ENCODE measurements at places on chromosomes 2 and 18.
A peak's percentile ranks its signal among the peaks of the same experiment; 100 is the strongest.

DNA sequence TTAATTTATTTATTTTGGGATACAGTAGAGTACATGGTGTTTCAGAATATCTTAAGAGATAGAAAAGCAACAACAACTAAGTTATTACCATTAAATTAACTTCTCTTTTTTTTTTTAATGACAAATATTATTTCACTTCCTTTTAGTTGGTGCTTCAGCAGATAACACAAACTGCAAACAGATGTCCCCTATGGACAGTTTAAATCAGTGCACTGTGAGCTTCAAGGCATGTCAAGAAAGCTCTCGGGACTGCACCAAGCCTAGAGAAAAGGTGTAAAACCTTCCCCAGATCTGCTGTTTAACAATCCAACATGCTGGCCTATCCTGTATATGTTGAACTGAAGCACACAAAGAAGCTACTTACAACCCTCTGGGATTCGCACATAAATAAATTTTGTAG is 122.7 kb downstream of the TCF4 start:
- DNase-seq: no peak

DNA sequence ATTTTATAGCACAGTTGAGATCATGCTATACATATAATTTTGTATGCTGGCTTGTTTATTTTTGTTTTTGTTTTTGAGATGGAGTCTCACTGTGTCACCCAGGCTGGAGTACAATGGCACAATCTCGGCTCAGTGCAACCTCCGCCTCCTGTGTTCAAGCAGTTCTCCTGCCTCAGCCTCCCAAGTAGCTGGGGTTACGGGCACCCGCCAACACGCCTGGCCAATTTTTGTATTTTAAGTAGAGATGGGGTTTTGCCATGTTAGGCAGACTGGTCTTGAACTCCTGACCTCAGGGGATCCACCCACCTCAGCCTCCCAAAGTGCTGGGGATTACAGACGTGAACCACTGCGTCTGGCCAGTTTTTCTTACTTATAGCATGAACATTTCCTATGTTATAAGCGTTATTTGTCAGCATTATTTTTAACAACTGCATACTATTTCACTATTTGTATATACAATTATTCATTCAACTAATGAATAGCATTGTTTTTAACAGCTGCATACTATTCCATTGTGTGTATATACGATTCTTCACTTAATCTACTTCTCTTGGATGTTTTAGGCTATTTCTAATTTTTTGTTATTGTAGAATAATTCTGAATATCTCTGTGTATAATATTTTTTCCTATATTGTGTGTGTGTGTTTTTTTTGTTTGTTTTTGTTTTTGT is 3.5 kb downstream of the EHD3 start:
- DNase-seq: no peak

GRCh38 chr2:109256921-109257320 is 127.9 kb downstream of the SH3RF3 start:
- no peak for DNase-seq

DNA sequence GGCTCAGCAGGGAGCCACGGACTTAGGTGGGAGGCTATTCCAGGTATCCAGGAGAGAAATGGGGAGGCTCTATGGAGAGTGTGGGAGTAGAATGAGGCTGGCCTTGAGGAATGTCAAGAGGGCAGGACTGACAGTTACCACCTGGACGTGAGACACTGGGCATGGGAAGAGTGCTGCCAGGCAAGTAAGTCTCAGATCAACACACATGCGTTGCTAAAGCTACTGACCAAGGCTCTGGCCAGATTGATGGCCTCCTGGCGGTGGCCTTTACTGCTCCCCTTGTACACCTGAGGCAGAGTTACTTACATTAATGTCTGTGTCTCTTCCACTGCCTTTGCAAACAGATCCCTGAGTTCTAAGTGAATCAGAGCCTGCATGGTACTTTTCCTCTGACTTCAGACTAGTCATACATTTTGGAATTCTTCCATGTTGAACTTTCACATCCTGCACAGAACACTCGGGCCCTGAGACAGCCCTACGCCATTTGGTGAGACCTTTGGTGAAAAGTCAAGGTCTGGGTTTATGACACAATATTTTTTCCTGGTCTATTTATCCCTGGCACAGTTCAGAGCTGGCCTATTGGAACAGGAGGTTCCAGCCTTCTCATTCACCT is 398.8 kb upstream of the TRIB2 start:
- DNase-seq: no peak

DNA sequence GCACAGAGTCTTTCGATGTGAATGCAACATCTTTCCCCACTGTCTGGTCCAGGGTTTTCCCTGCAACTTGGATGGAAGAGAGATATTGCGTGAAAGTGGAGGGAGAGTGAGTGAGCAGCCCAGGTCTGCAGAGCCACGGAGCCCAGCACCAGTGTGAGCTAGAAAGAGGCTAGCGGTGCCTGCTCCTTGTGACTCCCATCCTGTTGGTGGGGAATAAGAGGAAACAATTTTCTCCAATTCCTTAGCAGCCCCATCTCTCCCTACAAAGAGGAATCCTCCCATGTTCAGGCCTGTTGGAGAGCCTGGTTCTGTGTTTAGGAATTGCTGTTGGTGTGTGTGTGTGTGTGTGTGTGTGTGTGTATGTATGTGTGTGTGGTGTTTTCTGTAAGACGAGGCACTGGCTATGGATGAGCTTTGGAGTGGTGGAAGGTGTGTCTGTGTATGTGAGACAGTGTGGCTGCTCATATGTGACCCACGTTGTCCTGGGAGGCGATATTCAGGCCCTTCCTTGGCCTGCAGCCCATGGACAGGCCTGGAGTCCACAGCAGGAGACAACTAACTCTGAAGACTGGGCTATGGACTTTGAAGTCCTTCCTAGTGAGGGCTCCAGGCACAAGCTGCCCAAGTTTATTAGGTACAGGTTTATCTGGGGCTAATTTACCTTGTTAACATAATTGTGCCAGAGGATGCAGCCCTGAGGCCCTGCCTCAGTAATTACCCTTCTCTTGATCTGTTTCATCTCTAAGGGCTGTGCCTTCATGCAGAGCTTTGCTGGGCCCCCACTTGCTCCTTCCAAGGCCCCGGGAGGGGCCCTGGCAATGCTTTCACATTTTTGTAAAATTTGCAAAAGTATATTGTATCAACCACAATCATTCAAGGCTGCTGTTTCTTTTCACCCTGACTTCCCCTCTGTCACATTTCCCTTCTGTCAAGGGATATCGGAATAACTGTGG is 88.6 kb upstream of the HAAO start:
- DNase-seq: no peak

DNA sequence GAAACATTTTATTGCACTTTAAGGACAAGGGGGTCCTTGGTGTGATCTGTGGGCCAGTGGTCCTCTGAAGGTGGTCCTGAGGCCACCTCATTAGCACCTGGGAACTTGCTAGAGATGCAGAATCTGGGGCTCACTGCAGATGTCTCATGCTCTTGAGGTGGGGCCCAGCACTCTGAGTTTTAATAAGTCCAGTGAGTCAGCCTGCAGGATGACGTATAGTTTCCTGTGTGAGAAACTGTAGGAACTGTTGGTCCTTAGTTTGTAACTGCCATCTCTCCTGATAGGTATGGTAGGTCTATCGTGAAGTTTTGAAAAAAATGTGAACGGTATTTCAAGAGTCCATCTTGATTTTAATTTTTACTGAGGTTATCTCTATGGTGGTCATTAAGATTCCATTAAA is 2.8 kb downstream of the TRPM8 start:
- DNase-seq: no peak

DNA sequence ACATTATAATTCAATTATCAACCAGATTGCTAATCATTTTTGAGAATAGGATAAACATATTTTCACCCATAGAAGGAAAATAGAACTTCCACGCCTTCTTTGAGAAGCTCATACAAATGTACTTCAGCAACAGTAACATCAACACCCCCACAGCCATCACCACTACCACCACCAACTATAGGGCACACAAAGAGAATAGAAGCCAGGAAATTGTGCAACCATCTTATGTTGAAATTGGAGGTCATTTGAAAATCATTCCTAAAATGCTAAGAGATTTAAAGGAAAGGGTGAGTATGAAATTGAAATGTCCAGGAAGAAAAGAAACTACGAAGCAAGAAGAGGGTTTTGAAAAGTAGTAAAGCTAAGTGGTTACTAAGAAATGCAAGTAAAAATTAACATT is 563.4 kb downstream of the ZNF804A start:
- no peak for DNase-seq

- no peak for DNase-seq
These were observed 169.1 kb upstream of the THUMPD2 start for GRCh38 chr2:39948016-39948719.

GRCh38 chr2:11781602-11782001 is 35.2 kb downstream of the LPIN1 start:
- no peak for DNase-seq

GRCh38 chr18:41396211-41396610 is 558.8 kb upstream of the PIK3C3 start:
- DNase-seq: no peak

GRCh38 chr2:25592766-25593292 is 80.5 kb downstream of the DTNB start:
- no peak for DNase-seq

GRCh38 chr18:68667121-68667520 is 47.8 kb downstream of the TMX3 start:
- no peak for DNase-seq

DNA sequence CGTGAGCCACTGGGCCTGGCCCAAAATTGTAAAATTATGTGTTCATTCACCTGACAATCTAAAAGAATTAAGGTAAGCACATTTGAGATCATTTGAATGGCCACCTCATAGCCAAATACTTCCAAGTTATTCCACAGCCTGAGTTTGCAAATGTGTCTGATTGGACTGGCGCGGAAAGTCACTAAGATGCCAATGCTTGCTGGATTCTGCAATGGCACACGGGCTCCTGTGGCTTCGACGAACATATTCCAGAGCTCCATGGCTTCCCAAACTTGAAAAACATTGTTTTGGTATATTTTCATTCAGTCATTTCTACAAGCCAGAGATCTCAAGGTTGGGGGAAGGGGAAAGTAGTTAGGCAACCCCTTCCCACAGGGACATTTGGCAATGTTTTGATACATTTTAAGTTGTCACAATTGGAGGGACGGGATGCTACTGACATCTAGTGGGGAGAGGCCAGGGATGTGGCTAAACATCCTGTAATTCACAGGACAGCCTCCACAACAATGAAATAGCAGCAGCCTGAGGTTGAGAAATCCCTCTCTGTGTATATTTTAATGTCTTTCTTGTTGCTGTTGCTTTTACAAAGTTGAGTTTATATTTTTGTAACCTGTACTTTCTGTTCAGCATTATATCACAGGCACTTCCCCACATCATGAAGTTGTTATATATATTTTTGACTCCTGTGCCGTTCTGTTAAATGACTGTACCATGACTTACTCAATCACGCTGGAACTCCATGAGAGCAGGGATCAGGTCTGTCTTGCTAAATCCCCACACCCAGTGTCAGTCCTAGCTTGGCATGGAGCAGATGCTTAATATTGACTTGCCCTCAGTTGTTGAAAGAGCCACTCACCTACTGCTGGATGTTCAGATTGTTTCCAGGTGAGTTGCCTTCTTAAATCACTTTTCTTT is 56.9 kb downstream of the COL4A4 start:
- DNase-seq: no peak

DNA sequence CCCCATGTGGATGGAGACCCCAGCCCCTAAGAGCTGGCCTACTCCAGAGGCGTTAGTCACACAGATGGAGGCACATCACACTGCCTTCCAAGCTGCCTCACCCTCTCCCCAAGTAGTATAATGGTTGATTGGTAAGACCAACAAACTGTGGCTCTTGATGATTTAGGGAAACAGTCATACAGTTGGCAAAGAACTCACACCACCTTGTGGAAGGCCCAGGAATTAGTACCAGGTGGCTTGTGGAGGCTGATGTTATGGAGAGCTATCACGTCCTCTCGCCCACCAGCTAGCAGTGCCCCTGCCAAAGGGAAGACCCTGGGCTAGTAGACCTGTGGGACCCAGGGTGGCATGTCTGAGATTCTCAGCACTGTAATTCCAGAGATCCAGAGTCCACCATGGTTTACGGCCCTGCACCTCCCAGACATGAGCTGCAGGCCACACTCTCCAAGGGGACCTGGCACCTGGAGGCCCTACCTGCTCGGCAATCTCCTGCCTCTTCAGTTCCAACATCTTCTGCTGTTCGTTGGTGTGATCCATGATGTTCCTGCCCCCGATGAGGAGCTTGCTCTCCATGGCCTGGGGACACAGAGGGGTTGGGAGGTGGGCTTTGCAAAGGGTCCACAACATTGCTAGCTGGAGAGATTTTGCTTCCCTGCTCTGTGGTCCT is 26.3 kb downstream of the KIF3C start:
- no peak for DNase-seq

DNA sequence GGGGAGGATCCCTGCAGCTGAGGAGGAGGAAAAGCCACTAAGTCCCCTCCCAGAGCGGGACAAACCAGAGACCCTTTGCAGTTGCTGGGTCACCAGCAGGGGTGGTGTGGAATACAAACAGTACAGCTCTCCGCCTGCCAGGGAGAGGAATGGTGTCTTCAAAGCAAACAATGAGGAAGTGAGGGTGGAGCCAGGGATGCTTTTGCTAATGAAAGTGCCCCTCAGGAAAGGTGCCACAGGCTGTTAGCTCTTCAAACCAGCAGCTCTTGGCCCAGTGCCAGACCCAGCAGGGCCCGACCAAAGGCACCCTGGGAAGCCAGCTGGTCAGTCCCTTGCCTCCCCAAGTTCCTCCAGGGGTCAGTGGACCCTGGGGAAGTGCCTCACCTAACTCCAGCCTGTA is 102.8 kb downstream of the HIBCH start:
- peak; percentile 69 for DNase-seq

- DNase-seq: no peak
These were observed 268.3 kb downstream of the VAPA start for GRCh38 chr18:10182009-10182624.

All from thyroid gland (tissue), 4 donors.